EH (cell line): ENCODE measurements at places on chromosomes 3 and 15.

GRCh38 chr15:59583088-59583487 lies 28.5 kb upstream of the GCNT3 start:
- DNase-seq: no peak

- no peak for DNase-seq
Observed at GRCh38 chr3:116824208-116824607, 114.6 kb downstream of the TUSC7 start.

DNA sequence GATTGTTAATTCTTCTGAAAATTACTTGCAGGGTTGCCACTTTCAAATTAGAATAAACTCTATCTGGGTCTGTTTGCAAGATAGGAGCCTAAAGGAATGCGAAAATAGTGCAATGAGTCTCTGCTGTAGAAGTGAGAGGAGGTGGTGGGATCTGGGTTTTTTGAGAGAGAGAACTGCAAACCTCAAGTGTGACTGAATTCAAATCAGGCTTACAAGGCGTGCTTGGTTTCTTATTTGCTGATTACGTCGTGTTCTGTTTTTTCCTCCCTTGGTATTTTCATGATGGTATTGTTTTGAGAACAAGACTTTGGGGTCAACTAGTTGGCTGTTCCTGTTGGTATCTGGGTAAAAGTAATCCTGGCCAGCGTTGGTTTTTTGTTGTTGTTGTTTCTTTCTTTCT lies 490.9 kb upstream of the CFAP20DC start:
- DNase-seq: peak; percentile 20

DNA sequence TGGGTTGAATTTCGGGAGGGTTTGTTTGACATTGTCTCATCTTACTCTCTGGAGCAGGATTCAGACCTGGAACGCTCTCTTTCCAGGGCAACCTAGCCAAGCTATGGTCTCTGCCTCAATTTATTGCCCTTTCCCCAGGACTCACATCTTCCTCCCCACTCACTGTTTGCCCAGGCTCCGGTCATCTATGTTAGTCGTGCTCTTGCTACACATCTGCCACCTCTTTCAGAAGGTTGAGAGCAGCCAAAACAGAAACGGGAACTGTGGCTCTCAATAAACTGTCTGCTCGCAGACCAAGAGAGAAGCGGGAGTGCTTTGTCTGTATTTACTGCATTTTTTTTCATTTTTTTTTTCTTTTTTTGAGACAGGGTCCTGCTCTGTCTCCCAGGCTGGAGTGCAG lies 81.6 kb downstream of the ST6GAL1 start:
- no peak for DNase-seq

- no peak for DNase-seq
Observed at GRCh38 chr3:193335031-193335430, 43.5 kb downstream of the ATP13A5 start.

- DNase-seq: peak; percentile 70
Observed at GRCh38 chr3:158742871-158743663, 10.8 kb upstream of the RARRES1 start.

DNA sequence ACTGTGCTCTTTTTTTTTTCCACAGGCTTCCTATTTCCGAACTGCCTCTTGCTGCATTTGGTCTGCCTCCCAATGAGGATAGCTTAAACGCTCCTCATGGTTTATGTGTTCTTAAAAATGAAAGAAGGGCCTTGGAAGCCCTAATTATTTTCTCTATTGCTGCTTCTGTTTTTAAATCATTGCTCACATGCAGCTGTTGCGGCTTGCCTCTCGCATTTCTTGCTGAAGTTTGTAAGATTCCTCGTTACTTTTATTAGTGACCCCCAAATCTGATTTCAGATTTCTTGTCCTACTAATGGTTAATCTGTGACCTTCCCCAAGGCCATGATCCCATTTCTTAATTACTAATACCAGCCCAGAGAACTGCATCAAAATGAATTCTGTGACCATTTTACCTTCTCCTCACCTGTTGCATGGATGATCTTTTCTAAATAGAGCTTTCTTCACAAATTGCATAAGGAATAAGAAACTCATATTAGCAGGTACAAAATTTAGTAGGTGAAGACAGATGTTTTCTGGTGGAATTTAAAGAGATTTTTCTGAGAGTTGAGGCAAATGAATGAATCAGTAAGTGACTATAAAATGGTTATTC lies 1.8 kb downstream of the UBE2E1 start:
- DNase-seq: peak; percentile 58

DNA sequence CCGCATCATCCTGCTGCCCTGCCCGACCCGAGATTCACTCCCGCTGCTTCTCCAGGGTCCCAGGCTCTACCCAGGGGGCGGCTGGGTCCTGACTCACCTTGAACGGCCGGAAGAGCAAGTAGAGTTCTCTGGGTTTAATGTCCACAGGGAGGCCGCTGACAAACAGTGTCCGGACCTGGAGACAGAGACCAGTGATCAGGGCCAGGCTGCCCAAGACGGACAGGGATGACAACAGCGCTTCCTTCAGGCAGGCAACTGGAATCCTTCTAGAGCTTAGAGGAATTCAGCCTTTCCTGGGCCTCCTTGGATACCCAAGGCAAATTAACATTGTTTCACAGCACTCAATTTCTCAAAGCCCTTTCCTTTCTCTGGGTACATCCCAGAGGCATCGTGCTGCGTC lies 23.9 kb downstream of the RBPMS2 start:
- no peak for DNase-seq

- DNase-seq: peak; percentile 18
Observed at GRCh38 chr3:183428447-183429211, at the start of gene MCF2L2. Gene MCF2L2 (minus strand): TSS chr3:183428619. CDS start chr3:183427977, 642 bp downstream.

- no peak for DNase-seq
Observed at GRCh38 chr15:93203036-93203435, 114.0 kb upstream of the RGMA start.

DNA sequence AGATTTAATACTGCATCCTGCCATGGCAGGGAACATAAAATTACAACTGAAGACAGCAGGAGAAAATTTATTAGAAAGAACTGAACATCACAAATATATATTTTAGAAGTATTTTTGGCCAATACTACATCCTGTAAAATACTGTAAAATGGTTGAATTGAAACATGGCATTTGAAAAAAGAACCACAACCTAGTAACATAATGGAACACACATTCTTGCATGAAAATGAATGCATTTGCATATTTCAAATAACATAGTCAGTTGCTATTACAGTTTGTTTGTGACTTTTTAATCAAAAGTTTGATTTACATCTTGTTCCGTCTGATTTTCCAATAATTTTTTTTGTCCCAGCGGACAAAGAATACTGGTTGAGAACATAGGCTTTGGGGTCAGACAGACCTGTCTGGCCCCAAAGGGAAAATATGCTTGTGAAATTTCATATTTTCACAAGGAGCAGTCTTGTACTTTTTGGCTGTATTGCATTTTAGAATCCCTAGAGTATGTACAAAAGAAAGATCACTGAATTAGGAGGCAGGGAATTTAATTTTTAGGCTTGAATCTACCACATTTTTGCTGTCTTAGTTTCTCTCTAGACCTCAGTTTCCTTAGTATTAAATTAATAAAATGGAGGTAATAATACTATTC lies 268.8 kb downstream of the ADAMTSL3 start:
- DNase-seq: no peak

GRCh38 chr3:52313774-52314188 lies 2.3 kb upstream of the DNAH1 start:
- peak; percentile 54 for DNase-seq

DNA sequence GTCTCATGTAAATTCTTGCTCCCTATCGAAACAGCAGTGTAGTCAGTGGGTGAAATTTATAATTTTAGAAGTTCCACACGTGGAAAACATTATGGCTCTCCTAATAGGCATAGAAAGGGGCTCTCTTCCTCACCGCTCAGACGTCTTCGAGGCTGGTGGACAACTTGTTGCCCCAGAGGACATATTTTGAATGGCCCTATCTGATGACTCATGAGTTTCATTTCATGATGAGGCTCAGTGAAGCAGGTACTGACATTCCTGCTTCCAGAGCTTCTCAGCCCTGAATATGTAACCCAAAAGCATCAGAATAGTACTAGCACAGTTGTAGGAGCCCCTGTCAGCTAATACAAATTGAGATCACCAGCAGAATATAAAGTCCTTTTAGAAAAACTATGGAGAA lies 117.9 kb downstream of the HERC1 start:
- peak; percentile 23 for DNase-seq

DNA sequence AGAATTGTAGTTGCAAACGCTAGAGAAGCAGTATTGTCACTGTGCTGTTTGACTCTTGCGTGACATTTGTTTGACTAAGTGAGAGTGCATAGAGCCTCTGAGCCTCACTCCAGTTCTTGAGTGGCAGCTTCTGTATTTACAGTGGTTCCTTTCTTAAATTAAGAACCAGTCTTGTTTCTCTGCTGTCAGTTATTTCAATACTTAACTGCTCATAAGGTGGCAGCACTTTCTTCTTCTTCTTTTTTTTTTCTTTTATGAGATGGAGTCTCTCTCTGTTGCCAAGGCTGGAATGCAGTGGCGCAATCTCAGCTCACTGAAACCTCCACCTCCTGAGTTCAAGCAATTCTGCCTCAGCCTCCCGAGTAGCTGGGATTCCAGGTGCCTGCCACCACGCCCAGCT lies 372.1 kb downstream of the LPP start:
- DNase-seq: peak; percentile 47

- no peak for DNase-seq
Observed at GRCh38 chr3:171543759-171544300, 83.6 kb upstream of the TNIK start.

GRCh38 chr3:140096037-140096436 lies 161.1 kb downstream of the CLSTN2 start:
- DNase-seq: no peak

- no peak for DNase-seq
Observed at GRCh38 chr3:12190832-12191231, 32.1 kb upstream of the TIMP4 start.

DNA sequence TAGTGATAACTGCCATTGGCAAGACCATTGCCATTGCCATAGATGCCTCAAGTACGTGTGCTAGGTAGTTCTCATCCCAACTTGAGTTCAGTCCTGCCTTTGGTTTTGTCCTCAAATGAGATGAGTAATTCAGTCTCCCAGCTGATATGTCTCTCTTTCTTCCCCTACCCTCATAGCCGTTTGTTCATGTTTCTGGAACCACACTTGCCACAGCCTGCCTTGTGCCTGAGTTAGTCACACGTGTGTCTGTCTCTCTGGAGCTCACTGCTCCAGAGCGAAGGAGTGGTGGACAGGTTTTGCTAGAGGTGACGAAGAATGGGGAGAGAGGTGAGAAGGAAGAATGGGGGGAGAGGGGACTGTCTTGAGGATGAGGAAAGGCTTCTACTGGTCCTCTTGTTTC lies 88.0 kb upstream of the IGF1R start:
- no peak for DNase-seq

GRCh38 chr15:84828086-84828908 lies 11.1 kb downstream of the ALPK3 start:
- DNase-seq: no peak

GRCh38 chr15:91839867-91840266 lies 13.6 kb upstream of the SLCO3A1 start:
- DNase-seq: no peak

GRCh38 chr3:53495520-53496391 lies 1.3 kb downstream of the CACNA1D start:
- DNase-seq: no peak

- no peak for DNase-seq
Observed at GRCh38 chr15:33114374-33114717, 80.2 kb downstream of the FMN1 start.

DNA sequence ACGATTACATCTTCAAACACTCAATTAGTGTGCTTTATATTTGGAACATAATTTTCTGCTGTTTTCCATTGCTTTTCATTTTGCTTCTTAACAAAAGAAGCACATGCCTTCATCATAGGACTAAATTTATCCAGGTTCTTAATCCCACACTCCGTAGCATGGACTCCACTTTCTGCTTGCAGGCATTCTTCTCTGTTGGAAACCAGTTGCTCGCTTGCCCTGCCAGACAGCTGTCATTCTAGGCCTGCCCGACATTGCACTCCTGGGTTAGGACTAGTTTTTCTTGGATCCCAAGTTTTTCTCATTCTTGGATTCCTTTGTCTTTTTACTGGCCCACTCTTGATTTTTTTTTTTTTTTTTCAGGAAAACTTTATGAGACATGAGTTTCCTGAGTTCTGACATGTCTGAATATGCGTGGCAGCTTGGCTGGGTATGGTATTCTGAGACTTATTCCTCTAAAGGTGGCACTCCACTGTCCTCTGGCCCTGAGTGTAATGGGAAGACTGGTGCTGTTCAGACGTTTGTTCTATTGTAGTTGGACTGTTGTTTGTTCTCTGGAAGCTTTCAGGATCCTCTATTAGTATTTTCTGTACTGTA lies 6.3 kb upstream of the ATP1B3 start:
- no peak for DNase-seq

DNA sequence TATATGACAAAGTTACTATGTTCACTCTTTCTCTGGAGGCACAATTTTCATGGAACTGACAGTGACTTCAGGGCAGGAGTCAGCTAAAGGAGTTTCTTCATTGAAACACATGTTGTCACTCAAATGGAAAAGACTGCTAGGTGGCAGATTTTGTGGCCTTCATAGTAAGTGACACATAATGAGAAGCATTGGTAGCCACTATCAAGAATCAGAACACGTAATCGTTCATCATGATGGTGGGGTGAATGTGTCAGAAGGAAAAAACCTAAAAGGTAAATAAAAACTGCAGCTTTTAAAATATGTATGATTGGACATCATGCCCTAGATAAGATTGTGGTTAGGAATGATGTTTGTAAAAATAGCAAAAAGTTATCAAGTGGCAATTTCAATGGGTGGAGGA lies 1491.0 kb downstream of the SI start:
- DNase-seq: no peak

DNA sequence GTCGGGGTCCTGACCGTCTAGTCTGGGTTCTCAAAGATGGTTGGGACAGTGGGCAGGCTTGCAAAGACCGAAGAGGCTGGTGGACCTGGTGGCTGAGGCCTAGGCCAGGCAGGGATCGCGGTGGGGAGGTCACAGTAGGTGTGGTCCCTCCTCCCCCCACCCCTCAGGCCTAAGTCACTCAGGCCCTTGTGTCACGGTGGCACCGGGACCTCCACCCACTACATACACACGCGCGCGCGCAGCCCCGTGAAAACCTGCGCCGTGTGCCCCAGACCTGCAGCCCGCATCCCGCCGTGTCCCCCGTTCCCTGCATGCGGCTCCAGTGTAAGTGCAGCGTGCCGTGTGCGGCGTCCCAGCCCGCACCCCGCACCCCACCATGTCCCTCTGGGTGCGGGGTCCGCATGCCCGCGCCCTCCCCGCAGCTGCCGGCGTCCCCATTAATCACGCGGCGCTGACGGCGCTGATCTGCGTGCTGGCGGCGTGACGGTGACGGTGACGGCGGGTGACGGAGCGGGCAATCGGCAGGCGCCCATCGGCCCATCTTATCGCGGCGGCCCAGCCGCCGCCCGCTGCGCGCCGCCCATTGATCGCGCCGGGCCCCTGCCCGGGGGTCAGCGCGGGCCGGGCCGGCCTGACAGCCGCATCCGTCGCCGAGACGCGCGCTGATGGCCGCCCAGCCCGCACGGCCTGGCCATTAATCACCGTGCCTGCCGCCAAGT lies 24.4 kb downstream of the SEC61A1 start:
- DNase-seq: no peak

DNA sequence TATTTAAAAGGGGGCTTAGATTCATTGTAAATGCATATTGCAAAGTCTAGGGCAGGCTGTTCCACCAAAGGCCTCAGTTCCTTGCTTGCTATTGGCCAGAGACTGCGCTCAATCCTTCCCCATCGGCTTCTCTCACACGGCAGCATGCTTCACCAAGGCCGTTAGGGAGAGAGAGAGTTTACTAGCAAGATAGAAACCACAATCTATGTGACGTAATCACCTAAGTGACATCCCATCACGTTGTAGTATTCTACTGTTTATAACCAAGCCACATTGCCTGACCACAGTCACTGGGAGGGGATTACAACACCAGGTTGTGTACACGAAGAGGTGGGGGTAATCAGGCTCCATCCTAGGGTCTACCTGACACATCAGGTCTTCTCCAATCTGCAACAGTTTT lies 16.0 kb upstream of the NPAP1 start:
- no peak for DNase-seq
